B cell (primary cell): ENCODE measurements at places on chromosomes 5 and 9. TPM values are rescaled to one million over a fixed set of nuclear protein-coding genes. Genes with fewer than 3 reads are reported as not detected.

DNA sequence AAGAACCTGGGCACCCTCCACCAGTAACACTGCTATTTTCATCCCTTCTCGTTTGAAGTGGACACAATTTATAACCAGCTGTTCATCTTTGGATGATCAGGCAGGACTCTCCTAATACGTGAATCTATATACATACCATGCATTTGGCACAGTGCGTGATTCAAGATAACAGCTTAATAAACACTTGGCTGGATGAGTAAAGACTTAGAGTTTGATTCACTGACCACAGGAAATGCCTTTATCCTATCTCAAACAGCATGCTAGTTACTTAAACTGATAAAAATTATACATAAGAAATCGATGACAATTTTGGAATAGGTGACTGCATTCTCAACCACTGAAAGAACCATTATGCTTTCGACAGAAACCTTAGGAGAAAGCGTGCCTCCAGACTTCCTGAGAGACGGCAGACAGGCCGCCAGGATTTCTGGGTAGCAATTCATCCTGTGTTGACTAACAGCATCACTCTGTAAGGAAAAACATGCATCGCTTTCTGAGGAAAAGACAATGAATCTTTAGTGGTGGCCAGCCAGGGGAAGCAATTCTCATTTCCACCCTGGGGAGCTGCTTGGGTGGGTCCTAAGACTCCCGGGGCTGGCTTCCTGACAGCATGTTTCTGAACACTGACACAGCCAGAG is 9.7 kb downstream of the MRPL36 start:
- no peak for DNase-seq

DNA sequence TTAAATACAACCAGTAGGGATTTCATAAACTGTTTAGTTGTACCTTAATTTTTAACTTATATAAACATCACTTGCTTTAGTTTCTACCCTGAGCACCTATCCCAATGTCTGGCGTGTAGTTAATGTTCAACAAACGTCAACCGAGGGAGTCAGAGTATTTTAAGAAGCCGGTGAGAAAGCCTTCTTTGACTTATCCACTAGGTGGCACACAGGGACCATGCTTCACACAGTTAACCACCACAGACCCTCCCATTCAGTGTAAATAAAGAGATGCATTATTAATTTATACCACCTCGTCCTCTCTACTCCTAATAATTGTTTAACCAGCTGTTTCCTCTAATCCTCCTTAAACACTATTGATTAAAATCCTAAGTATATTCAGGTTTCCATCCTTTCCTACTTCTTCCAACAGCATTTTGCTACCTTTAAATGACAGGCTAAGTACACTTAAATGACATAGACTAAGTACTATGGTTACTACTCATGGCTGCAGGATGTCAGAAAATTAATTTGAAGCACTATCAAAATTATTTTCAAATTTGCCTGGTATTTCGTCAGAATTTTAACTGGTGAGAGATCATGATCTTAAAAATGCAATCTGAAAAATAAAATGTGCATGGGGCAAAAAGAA is 2.3 kb downstream of the HAPLN1 start:
- DNase-seq, result peak; percentile 50

- DNase-seq, result no peak
Observed at GRCh38 chr5:73374520-73375190, 73.9 kb downstream of the FOXD1 start.

- DNase-seq, result peak; percentile 75
Observed at GRCh38 chr9:124257844-124258606, at the start of gene NEK6. NEK6 (plus strand) TSS chr9:124257949; CDS start chr9:124301965, 44,016 bp downstream.

DNA sequence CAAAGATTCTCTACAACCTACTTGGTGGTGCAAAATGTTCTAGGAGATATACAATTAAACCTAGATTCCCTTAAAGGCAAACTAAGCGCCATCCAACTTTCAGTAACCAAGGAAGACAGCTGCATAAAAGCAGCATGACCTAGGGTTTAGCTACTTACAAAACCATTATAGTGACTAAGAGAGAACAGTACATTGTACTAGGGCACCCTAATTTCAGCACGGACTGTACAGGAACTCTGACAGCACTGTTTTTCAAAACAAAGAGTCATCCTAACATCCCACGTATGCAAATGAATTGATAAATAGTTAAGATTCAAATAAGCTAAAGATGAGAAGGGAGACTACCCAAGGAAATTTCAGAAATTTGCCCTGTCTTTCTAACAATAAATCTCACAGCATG is 30.0 kb downstream of the STRBP start:
- DNase-seq, result no peak

DNA sequence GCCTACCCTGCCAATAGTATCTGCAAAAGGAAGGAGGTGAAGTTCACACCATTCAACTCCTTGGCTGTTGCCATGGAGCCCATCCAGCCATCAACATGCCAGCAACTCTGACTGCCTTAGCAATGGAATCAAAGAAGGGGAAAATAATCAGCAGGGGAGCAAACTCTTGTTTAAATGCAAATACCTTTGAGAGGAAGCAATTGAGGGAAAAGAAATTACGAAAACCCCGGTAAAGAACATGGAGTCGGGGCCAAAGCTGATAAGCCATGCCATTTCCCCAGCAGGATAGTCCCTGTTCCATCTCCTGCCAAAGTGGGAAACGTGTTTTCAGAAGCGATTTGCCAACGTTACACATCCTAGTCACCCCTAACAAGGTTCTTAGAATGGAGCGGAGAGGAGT is 69.0 kb downstream of the MFAP3 start:
- DNase-seq, result no peak

GRCh38 chr9:12923468-12924009 is 148.7 kb downstream of the LURAP1L start:
- DNase-seq, result no peak

DNA sequence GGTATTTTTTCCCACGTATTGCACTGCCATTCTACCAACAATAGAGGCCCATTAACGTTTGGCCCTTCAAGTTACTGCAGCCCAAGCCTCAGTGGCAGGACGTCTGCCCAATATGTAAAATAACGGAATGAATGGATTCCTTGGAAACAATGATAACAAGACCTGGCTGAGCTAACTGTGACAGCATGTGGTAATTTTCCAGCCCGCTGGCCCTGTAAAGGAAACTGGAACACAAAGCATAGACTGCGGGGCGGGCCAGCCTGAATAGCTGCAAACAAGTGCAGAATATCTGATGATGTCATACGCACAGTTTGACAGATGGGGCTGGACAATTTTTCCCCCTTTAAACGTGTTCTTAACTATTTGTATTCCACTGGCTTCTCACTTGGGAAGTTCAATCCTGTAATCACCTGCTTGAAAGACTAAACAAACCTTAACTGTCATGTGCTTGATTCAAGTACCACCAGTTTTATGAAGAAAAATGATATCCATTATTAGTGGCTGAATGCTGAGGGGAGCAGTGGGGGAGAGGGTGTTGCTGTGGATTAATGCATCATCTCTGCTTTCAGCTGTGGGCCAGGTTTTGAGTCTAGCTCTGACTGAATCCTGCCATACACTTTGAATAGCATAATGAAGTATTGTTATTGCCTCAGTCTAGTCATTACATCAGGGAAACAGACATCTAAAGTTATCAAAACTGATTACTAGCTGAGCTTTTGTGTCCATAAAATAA is 323.9 kb downstream of the TMEM161B start:
- DNase-seq, result no peak

DNA sequence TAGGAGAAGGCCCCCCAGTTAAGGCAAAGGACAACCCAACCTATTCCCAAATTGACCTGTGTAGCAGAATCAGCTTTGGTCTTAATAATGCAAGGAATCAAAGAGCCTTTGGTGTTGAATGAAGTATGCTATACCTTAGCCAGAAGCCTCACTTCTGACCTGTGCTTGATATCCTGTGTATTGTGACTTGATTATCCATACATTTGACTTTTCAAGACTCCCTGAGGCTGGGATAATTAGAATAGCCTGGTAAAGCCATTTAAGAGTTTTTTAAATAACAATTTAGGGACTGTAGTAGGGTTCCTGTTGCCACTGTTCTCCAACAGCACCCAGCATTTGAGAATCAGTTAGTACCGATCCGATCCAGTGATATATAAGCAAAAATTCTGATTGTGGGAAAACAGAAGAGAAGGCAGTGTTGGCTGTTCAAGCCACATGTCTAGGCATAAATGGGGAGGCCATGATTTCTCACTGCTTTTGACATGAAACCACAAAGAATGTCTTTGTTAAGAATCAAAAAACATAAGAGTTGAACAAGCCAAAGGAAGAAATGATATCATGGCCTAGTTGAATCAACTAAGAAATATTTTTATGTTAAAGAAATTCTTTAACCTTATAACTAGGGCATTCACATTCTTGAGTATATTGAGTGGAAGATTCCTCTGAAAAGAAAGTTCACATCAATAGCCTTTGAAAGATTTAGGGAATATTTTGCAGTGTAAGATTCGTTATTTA is 98.9 kb downstream of the F2RL2 start:
- no peak for DNase-seq

DNA sequence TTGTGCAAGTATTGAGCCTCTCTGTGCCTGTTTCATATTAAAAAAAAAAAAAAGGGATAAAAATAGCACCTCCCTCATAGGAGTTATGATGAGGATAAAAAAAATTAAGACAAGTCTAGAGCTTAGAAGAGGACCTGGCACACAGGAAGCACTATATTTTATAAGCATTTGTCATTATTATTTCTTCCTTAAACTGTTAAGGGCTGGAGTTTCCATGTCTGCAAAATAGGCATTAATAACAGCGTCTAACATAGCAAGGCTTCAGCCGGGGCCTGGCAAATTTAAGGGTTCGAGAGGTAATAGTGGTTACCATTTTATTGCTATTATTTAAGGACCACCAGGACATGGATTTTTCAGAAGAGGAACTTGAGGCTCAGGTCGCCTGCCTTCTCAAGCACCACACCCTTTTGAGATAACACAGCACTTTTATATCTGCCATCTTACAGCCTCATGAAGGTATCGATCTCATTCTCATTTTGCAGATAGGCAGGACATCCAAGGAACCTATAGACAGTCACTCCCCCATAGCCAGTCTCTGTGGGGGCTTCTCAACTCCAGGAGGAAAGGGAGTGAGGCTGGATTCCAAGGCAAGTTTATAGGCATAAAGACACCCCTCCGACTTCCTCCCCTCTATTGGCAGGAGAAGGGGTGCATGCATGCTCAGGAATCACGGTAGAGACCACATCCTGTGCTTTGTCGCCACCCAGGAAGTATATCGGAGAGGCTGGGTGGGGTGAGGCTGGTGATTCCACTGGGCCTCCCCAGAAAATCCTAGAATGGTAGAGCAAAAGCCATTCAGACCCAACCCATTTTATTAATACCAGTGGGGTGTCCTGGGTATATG is 2.4 kb downstream of the ANXA6 start:
- peak; percentile 78 for DNase-seq

GRCh38 chr9:127007638-127008037 is 93.1 kb downstream of the RALGPS1 start:
- DNase-seq, result no peak

GRCh38 chr5:72101828-72102227 is 5.4 kb upstream of the MAP1B start:
- no peak for DNase-seq

PCDHA4 gene
- not detected in 2 replicates for polyA plus RNA-seq

LCN2 gene
- polyA plus RNA-seq, result not detected in 2 replicates

IL13 gene
- 0.14 and 0.45 TPM in 2 replicates for polyA plus RNA-seq

PTPN3 gene
- polyA plus RNA-seq, result not detected in 2 replicates

ERAP2 gene
- polyA plus RNA-seq, result 18.5 and 30.7 TPM in 2 replicates
